ENCODE measurements at places on chromosomes 1 and 21. TPM values are rescaled to one million over a fixed set of nuclear protein-coding genes. Genes with fewer than 3 reads are reported as not detected.
A peak's percentile ranks its signal among the peaks of the same experiment; 100 is the strongest.

GRCh38 chr1:64320922-64321614, 117.6 kb downstream of the UBE2U start:
- no peak for DNase-seq

GRCh38 chr1:167330601-167331293, 110.1 kb downstream of the POU2F1 start:
- DNase-seq: no peak

- DNase-seq: no peak
Measured at GRCh38 chr1:212458817-212459216, 26.1 kb downstream of the NENF start.

- no peak for DNase-seq
Measured at GRCh38 chr1:17185485-17185860, 19.5 kb upstream of the PADI1 start.

GRCh38 chr1:69737527-69738185, 169.9 kb downstream of the LRRC7 start:
- no peak for DNase-seq

DNA sequence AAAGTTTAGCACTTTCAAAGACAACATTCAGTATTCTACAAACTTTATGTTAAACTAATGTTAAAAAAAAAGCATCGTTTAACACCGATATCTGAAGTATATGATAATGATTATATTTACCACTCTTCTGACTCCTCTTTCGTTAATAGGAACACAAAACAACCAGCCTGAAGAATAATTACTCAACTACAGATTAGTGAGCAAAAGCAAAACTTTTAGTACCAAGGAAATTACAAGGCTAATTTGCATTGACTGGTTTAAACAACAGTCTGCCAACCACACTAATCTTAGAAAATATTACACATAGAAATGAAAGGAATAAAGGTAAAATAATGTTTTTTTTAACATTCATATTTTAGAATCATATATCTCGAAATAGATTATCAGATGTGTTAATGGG, 500.7 kb downstream of the LMO4 start:
- DNase-seq: no peak

- DNase-seq: no peak
Measured at GRCh38 chr1:46665983-46666382, 2.2 kb downstream of the ATPAF1 start.

- peak; percentile 60 for DNase-seq
Measured at GRCh38 chr1:1208713-1209433, 2.5 kb upstream of the TNFRSF18 start.

DNA sequence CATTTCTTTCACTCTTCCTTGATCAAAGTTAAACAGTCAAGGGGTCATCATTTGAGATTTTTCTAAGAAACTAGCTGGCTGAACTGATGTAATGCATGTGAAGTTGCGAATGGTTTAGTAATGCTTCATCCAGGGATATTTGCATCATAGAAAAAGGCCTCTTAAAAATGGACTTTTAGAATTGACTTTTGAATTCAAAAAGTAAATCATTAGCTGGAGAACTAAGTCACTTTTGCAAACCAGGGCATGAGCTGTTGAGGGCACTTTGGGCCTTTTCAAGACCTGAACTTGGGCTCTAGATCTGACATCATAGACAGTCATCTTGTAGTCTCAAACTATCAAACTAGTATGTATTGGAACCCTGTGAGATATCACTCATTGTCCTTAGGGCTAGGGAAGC, 85.0 kb downstream of the GRIK1 start:
- DNase-seq: no peak

DNA sequence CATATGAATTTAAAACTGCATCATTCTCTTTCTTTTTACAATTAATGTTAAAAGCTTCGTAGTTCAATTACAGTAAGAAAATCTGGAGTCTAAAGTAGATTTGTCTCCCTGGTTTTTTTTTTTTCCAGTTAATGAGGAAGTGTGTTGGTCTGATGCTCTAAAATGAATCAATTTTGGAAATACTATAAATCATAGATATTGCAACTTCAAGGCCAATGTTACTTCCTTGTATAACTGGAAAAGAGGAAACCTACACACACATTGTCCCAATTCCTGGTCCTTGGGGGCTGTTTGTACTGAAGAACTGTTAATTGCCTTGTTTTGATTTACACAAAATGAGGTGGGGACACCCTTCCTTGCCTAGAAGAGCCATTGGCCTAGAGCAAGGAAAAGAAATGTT, 107.2 kb downstream of the RGS2 start:
- DNase-seq: no peak

- no peak for DNase-seq
Measured at GRCh38 chr1:43550598-43551246, 20.0 kb downstream of the PTPRF start.

DNA sequence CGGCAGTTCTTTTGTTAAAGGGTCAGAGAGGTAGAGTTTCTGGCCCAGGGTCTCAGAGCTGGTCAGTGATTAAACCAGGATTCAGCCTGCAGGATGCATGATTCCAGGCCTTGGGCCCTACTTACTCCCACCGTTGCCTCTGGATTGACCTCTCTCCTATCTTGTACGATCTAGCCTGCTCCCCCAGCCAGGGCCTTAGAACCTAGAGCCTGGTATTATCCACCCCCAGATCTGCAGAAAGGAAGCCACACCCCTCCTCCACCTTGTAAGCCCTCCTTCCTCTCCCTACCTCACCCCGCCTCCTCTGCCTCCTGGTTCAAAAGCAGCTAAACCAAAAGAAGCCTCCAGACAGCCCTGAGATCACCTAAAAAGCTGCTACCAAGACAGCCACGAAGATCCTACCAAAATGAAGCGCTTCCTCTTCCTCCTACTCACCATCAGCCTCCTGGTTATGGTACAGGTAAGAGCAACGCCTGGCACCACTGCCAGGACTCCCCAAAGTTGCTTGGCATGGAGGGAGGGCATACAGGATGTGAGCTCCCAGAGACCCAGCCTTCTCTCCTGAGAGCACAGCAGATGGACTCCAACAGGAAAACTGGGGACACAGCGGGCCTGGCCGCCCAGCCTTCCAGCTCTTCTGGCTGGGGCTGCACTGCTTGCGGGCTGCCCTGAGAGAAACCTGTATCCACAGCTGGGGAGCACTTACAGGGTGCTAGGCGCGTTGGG, at the start of gene CD52:
Gene CD52 (plus strand): TSS at position 347 of the 726 bp plus-strand sequence. CDS start 60 bp downstream, at position 407.
- peak; percentile 65 for DNase-seq

DNA sequence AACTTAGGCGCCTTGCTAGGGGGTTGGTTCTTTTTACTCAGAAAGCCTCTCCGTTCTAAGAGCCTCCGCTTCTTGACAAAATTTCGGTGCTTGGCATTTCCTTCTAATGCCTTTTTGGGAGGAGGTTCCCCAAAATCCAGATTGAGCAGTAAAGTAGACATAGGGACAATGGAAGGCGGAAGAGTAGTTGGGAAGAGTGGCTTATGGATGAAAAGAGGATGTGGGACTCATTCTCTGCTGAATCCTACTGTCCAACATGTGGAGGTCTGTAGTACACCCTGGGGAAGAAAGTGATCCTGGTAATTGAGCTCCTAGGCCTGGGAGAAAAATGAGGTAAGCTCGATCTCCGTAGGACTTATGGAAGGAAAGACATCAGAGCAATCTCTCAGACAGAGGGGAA, 777 bp upstream of the METTL25B start:
- DNase-seq: no peak

DNA sequence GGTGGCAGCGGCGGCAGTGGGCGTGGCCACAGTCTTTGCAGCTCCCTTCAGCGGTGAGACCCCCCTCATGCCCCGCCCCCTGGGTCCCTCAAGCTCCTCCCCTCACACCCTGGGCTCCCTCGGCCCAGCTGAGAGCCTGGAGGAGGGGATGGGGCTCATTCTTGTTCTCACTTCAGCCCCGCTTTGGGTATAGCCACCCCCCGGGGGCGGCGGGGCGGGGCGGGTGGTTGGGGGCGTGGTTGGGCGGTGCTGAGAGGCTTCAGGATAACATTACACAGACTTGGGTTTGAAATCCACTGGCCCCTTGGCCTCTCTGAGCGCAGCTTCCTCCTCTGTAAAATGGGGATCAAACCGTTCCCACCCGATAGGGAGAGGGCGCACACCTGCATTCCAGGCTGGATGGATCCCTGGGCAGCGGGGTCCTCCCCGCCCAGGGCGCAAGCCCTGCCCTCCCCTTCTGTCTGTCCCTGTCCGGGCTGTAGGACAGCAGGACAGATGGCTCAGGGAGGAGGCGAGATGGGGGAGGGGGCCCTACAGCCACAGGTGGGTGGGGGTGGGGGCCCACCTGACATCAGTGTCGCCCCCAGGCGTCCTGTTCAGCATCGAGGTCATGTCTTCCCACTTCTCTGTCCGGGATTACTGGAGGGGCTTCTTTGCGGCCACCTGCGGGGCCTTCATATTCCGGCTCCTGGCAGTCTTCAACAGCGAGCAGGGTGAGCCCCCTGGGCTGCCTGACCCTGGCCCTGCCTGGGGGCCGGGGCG, 5.1 kb downstream of the CLCNKA start:
- DNase-seq: no peak

Gene SLC6A17
- not detected for total RNA-seq

Gene APCS
- total RNA-seq: not detected

Gene SHE
- total RNA-seq: not detected

Gene FAM229A
- total RNA-seq: 17.6 TPM

Gene KLF17
- total RNA-seq: not detected

Gene GPR3
- 0.43 TPM for total RNA-seq

All from activated naive CD8-positive, alpha-beta T cell treated with anti-CD3 and anti-CD28 coated beads, Interleukin-2, amount 10 ng/mL, durations not matched to agents 7 days and 5 days (primary cell).